ENCODE measurements at places on chromosomes 1 and 21.

DNA sequence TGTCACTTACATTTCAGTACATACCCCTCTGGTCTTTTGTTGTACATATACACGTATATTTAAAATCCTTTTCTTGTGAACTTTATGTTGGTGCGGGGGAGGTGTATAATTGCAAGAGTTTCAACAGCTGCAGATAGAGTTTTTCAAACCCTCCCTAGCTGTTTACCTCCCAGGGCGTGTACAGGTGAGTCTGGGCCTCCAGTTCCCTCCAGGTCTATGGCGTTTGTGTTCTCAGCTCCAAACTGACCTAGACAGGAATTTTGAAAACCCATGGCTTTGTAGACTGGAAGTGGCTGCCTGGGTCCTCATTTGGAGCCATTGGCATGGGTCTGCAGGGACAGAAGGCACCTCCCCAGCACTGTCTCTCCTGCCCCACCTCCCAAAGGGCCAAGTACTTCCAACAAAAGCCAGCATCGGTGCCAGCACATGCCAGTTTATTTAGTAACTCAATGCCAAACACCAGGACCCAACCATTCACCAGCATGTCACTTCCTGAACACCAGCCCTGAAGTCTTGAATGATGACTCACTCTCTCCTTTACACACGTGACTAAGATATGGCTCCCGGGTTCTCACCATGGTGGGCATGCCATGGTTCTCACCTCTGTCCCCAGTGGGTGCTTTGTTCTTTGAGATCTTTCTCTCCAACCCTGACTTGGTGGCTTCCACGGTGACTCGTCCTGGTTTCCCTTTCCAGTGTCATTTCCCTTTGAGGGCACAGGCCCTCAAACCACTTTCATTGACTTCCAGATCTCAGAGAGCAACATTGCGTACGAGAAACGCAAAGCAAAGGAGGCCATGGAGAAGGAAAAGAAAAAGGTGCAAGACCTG is 57.3 kb upstream of the EFHD2 start:
- peak; percentile 53 for DNase-seq

DNA sequence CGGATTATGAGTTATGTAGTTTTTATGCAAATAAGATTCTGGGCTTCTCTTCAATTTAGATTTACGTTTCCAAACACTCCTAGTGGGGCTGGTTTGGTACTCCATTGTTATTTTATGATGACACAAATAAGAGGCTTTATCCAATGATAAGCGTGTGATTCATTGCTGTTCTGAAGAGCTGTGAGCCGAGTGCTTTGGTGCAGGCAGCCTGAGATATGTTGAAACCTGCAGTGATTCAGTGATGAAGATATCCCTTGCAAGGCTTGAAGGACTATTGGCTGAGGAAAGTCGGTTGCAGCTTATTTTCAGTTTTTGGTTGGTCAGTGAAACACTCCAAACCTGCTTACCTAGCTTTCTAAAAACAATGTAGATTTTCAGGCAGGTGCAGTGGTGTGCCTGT is 112.2 kb downstream of the RYR2 start:
- DNase-seq: no peak

DNA sequence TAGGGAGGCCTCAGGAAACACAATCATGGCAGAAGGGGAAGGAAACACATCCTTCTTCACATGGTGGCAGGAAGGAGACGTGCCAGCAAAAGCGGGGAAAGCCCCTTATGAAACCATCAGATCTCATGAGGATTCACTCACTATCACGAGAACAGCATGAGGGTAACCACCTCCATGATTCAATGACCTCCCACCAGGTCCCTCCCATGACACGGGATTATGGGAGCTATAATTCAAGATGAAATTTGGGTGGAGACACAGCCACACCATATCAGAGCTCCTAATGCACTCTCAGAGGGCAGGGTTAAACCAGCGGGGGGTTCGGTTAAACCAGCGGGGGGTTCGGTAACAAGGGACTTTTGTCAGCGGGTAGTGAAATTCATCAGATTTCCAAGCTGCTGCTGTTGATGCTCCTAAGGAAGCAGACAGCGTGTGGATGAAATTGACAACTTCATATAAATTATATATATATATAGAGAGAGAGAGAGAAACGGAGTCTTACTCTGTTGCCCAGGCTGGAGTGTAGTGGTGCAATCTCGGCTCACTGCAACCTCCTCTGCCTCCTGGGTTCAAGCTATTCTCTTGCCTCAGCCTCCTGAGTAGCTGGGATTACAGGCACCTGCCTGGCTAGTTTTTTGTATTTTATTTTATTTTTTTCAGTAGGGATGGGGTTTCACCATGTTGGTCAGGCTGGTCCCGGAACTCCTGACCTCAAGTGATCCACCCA is 4.2 kb downstream of the CSTB start:
- DNase-seq: no peak

DNA sequence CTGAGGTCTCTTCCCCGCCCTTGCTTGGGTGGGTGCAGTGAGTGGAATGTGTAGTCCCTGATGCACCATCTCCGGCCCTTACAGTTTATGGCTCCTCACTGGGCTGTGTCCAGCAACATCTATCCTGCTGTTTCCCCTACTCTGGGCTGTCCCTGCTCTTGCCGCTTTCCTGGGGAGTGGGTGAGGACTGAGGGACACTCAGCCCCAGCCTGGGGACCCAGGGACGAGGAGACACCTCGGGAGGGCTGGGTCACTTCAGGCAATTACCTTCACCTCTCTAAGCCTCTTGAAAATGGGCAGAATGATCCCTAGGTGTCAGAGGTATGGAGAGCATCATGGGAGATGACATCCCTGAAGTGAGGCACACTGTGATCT is 13.6 kb upstream of the LRP8 start:
- DNase-seq: no peak

- DNase-seq: peak; percentile 46
Observed at GRCh38 chr1:212671342-212672031, 28.2 kb downstream of the BATF3 start.

DNA sequence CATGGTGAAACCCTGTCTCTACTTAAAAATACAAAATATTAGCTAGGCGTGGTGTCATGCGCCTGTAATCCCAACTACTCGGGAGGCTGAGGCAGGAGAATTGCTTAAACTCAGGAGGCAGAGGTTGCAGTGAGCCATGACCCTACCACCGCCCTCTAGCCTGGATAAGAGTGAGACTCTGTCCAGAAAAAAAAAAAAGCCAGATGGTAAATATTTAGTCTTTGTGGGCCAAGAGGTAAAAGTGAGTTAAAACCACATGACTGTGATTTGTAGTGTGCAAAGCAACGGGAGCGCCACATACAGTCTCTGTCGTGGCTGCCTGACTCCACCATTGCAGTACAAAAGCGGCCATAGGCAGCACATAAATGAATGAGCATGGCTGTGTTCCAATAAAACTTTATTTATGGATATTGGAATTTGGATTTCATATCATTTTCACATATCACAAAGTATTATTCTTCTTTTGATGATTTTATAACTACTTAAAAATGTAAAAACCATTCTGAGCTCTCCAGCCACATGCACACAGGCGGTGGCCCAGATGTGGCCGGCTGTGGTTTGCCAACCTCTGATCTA is 51.8 kb upstream of the CASZ1 start:
- no peak for DNase-seq

DNA sequence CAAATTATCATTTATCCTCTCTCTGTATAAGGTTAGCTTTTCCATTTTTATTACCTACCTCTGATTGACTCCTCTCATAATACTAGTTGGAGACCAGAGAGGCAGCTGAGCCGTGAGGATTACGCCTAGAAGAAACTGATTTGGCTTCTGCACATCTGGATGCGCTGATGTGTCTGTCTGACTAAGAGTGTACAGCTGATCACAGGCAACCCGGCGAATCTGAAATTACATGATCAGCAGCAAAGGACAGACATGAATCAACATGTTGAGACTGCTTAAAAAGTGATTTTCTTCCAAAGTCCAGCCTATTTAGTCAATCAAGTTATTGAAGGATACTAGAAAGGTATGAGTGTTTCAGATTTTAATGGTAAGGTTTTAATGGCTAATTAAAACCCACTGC is 81.2 kb downstream of the PCSK9 start:
- DNase-seq: no peak

GRCh38 chr1:15325375-15326085 is 78.5 kb downstream of the FHAD1 start:
- DNase-seq: no peak

DNA sequence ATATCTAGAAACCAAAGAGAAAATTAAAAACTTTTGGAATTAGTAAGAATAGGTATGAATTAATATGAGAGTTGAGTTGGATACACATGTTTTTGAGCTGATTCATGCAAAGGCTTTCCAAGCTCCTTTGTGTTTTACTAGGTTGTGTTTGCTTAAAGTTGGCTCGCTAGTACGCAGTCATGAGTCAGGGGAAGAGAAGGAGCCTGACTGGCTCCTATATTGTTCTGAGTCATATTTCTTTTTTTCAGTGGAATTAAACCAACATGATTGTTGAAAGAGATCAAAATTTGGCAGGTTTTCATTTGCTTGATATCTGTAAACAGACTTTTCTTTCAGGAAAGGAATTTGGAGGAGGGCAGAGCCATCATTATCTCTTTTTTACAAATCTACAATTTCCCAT is 66.7 kb downstream of the MAGI3 start:
- DNase-seq: no peak

- DNase-seq: no peak
Observed at GRCh38 chr1:42618866-42619265, 39.4 kb upstream of the PPIH start.

DNA sequence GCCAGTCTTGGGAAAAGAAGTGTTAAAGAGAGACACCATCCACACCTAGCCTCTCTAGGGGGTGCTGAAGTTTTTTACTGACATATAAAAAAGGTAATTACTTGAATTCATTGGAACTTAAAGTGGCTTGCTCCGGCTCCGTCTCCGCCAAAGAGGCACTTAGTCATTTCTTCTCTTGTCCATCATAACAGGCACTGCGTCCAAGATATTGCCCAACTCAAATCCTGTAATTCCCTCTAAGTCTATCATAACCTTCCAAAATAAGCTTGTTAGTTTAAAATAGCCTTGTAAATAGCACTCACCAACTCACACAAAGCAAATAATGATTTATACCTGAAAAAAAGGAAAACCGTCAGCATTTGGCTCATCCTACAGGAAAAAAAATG is 160.5 kb downstream of the ZBTB18 start:
- DNase-seq: no peak

DNA sequence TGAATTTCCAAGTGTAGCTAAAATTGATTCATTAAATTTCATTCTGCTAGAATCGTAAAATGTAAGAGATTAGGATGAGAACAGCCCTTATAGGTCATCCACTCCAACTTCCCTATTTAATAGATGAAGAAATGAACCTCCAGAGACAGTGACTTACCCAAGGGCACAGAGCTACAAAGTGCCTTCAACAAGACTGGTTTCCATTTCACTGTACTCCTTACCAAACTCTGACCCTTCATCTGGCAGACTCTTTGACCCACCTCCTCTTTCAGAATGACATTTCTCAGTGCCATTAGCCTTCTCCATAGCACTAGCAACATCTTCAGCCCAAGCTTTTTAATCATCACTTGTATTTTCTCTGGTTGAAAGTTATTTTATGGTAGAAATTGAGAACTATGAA is 161.3 kb downstream of the NEK7 start:
- no peak for DNase-seq

DNA sequence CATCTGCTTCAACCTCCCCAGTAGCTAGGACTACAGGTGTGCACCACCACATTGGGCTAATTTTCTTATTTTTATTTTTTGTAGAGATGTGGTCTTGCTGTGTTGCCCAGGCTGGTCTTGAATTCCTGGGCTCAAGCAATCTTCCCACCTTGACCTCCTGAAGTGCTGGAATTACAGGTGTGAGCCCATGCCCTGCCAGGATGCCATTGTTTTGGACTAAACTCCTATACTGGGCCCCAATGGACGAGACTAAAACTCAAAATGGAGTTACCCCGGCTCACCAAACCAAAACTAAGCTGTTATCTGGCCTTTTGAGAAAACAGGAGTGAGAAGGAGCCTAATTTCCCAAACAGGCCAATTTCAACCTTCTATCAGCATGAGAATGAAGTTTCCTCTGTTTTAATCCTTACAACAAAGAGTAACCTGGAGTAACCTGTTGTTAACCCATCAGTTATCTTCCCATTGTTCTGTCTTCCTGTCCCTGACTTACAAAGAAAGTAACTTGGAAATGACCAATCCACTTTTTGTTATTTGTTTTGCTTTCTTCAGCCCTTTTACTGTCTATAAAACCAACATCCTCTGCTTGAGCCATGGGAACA is 29.6 kb downstream of the DMRTA2 start:
- no peak for DNase-seq

GRCh38 chr1:52579415-52579814 is 22.8 kb upstream of the GPX7 start:
- no peak for DNase-seq

GRCh38 chr1:200896531-200897196 is 2.0 kb downstream of the INAVA start:
- no peak for DNase-seq

- DNase-seq: no peak
Observed at GRCh38 chr1:78607334-78607927, 12.8 kb upstream of the IFI44L start.

DNA sequence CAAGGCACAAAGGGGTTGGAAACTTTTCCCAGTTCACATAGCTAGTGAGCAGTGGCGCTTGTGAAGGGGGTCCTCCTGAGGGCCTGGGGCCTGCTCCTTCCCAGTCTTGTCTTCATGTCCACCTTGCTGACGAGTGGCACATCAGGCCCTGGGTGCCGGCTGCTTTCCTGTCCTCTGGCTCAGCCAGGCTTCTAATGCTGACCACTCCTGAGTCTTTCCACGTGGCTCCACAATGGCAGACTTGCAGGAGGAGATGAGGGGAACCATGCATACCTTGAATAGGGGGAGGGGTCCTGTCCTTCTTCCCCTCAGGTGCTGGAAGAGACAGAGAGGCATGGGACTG is 38.7 kb downstream of the MAPKAPK2 start:
- no peak for DNase-seq

- no peak for DNase-seq
Observed at GRCh38 chr21:31554511-31555022, 104.9 kb upstream of the SOD1 start.

GRCh38 chr1:152110860-152111514 is 4.3 kb downstream of the TCHH start:
- DNase-seq: no peak

- no peak for DNase-seq
Observed at GRCh38 chr1:232635778-232636356, 5.9 kb upstream of the SIPA1L2 start.

GRCh38 chr1:221396526-221396925 is 345.4 kb downstream of the DUSP10 start:
- no peak for DNase-seq

DNA sequence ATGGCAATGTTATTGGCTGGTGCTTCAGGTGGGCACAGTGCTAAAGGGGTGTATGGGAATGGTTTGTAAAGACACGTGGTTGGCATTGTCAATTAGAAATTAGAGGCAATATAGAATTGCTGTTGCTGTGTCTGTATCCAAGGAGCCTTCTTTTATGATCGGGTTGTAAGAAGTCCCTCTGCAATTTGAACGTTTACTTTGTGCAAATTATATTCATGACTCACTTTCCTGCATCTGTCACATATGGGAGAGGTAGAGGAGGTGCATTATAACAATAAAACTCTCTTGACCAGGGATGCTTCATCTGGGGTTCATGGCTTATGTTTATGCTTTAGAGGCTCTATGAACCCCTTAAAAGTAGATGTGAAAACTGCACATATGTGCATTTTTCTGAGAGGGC is 130.4 kb upstream of the DNAH14 start:
- no peak for DNase-seq

GRCh38 chr21:42724226-42724920 is 71.0 kb downstream of the PDE9A start:
- DNase-seq: no peak

GRCh38 chr1:43447891-43448708 is 5.6 kb downstream of the HYI start:
- DNase-seq: no peak
